Heart right ventricle (tissue), 16 donors: ENCODE measurements at places on chromosomes 7 and 10. TPM values are rescaled to one million over a fixed set of nuclear protein-coding genes. Genes with fewer than 3 reads are reported as not detected.

- DNase-seq, result no peak
These were observed 42.7 kb downstream of the PLAU start for GRCh38 chr10:73953665-73954064.

SLC13A1 gene
- not detected for polyA plus RNA-seq

- DNase-seq, result no peak
These were observed 343.9 kb downstream of the BMPER start for GRCh38 chr7:34249192-34249591.

STK32C gene
- polyA plus RNA-seq, result 8.9 TPM

DNA sequence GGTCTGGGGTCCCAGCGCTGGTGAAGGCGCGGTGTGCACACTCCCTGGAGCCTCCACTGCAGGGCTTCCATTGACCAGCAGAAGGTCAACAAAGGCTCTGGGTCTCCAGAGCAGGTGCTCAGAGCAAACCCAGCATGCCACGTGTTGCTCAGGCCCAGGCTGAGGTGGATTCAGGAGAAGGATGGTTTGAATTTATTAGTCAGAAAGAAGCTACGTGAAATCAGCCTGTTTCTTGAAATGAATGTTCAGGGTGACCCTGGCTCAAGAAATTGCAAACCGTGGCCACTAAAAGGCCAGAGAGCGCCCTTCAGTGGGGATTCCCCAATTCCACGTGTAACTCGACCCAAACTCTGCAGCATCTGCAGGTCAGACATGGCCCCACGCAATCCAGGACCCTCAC lies 82.7 kb upstream of the PFKP start:
- no peak for DNase-seq

DNA sequence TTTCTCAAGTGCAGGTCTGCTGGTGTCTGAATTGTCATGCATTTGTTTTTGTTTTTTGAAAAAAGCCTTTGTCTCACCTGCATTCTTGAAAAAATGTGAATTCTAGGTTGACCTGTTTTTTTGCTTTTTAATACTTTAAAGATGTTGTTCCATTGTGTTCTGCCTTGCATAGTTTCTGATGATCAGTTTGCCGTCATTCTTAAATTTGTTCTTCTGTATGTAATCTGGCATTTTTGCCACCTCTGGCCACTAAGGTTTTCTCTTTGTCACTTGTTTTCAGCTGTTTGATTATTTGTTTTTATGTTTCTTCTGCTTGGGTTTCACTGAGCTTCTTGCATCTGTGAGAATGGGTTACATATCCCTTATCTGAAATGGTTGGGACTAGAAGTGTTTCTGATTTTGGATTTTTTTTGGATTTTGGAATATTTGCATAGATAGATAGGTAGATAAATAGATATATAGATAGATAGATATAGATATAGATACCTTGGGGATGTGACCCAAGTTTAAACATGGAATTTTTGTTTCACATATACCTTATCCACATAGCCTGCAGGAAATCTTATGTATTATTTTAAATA lies 16.5 kb downstream of the MGMT start:
- DNase-seq, result no peak

GRCh38 chr7:142478479-142479220 lies 220.8 kb upstream of the PRSS58 start:
- DNase-seq, result no peak

DNA sequence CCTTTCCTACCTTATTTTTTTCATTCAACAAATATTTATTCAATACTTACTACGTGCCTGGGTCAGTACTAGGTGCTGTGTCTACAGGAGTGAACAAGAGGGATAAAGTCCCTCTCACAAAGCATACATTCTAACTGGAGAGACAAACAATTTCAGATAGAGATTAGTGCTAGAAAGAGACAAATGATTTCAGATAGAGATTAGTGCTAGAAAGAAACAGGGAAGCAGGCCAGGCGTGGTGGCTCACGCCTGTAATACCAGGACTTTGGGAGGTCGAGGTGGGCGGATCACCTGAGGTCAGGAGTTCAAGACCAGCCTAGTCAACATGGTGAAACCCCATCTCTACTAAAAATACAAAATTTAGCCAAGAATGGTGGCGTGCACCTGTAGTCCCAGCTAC lies 34.6 kb downstream of the RBM28 start:
- DNase-seq, result no peak

ZNF273 gene
- 3.1 TPM for polyA plus RNA-seq

CALU gene
- polyA plus RNA-seq, result 260 TPM

- no peak for DNase-seq
These were observed 36.3 kb downstream of the CSTF2T start for GRCh38 chr10:51663086-51663485.

AKR1C8 gene
- not detected for polyA plus RNA-seq

- DNase-seq, result no peak
These were observed 588 bp downstream of the CYREN start for GRCh38 chr7:135169964-135170273.

GTF2IRD1 gene
- 22.1 TPM for polyA plus RNA-seq

DNA sequence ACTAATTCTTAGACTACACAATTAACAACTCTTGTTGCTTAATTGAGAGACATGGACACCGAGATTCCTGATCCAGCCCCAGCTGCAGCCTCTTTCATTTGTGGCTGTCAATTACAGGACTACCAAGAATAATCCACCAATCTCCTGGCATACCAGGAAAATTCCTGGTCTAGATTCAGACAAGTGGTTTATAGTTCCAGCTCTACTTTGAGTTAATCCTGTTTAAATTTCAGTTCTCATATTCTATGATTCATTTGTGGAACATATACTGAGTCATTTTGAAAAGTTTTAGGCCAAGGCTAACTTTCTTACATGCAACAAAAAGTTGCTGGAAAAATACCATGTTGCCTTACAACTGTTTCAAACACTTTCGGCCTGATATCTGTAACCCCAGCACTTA lies 253.5 kb downstream of the MAGI2 start:
- DNase-seq, result no peak

SP4 gene
- polyA plus RNA-seq, result 4.8 TPM

IGFBP3 gene
- 183 TPM for polyA plus RNA-seq

DNA sequence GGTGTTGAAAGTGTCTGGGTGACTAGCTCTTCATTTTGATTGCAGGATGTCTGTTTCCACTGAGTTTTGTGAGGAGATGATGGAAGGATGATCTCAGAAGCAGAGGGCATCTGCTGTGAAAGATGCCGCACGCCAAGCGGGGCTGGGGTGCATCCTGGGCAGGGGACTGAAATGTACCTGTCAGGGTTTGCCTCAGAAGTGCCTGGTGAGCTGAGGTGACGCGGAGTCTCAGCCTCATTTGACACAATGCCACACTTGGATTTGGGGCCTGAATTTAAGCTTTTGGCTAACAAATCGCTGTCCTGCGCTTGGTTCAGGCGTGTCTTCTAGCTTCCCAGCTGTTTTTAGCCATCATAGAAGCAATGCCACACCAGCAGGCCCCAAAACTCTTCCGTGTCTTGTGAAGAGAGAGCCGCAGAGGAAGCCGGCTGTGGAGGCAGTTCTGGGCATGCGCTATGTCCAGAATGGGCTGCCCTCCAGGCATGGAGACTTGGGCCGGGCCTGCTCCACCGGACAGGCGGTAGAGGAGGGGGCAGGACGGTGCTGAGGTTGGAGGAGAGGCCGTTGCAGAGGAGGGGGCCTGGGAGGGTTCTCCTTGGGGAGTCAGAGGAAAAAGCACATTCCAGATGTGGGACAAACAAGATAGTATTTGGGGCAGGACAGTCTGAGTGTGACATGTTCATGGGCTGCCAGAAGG lies 31.2 kb downstream of the WDR86 start:
- no peak for DNase-seq

DNA sequence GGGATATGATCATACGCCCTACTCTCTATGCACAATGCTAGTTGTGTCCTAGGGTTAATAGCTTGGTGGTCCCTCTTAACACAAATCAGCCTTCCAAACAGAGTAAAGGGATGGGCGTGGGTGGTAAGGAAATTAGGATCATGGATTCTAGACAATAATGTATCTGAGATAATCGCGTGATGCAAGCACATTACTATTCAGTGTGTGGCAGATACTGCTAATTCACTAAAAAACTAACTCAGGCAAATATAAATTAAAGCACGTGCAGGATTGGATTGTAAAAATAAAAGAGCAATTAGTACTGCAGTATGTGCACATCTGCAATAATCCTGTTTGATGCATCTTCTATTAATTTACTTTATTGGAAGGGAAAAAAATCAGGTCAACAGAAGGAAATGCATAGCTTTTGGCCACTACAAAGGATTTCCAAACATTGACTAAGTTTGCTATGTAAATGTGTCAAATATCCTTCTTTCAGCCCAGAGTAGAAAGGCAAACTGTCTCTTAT lies 22.0 kb downstream of the TWIST1 start:
- DNase-seq, result no peak

- DNase-seq, result no peak
These were observed 19.9 kb upstream of the FMC1 start for GRCh38 chr7:139321071-139321745.

PRLHR gene
- polyA plus RNA-seq, result not detected
